ENCODE measurements at places on chromosomes 3 and 15.

GRCh38 chr15:74982183-74982582 is 13.2 kb upstream of the SCAMP5 start:
- DNase-seq: no peak

- DNase-seq: no peak
Measured at GRCh38 chr15:74790080-74790916, 8.4 kb downstream of the CSK start.

- no peak for DNase-seq
Measured at GRCh38 chr3:69297501-69297900, 88.4 kb downstream of the FRMD4B start.

DNA sequence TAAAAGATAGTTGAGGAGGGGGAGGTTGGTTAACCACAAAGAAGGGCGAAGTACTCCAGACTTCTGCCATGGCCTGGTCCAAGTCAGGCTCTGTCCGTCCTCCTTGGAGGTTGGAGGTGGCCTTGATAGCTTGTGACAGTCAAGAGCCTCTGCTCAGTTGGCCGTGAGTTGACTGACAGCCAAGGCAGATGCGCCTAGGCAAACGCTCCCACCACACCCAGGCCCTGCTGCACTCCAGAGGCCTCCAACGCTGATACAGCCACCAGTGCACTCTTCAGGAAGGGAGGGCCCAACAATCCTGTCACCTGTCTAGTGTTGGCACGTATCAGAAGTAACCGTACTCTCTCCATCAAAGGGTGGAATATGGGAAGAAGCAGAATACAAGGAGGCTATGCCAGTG is 9.3 kb downstream of the RBPMS2 start:
- no peak for DNase-seq

DNA sequence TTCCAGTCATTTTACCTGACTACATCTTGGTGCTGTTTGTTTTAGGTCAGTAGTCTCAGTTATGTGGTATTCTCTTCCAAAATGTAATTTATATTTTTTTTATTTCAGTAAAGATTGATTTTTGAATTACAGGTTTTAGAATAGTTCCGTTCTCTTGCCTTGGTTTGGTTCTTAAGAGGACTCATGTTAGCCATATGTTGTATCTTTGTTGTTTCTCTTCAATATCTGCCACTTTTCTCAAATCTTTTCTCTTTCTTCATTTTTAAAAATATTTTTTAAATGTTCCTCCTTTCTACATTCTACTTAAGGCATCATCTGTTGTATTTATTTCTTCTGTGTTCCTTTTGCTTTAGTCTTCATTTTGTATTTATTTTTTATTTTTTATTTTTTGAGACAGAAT is 5.6 kb upstream of the UBL7 start:
- DNase-seq: no peak

GRCh38 chr15:83571820-83572707 is 81.9 kb upstream of the ADAMTSL3 start:
- DNase-seq: no peak

- peak; percentile 28 for DNase-seq
Measured at GRCh38 chr15:85793641-85794597, 806 bp downstream of the KLHL25 start.

- peak; percentile 34 for DNase-seq
Measured at GRCh38 chr3:112582244-112582874, 20.5 kb downstream of the SLC35A5 start.

Data from CD4-positive, alpha-beta T cell treated with Interleukin-21 for 1 hour (primary cell).